Colonic mucosa (tissue), 4 donors: ENCODE measurements at places on chromosomes 1 and 21.

GRCh38 chr1:165854101-165854845, 26.9 kb downstream of the UCK2 start:
- no peak for DNase-seq

DNA sequence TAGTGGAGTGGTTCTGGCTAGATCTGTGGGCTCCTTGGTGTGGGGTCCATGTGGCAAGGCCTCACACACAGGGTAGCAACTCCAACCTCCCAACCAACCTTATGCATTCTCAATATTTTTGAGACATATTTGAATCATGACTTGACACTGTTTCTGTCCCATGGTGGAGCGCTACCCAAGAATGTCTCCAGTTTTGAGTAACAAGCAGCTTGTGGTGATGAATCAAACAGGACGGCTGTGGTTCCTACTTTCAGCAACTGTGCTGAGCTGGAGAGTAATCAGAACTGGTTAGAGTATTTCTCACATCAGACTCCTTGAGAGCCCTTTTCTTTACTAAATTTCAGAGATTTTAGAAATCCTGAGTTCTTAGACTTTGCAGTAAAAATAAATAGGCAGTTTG, 3.1 kb downstream of the LCE3D start:
- no peak for DNase-seq

- no peak for DNase-seq
These were observed 343.2 kb downstream of the OLFM3 start for GRCh38 chr1:101653482-101653946.

- no peak for DNase-seq
These were observed 146.9 kb downstream of the RHOU start for GRCh38 chr1:228882041-228882770.

DNA sequence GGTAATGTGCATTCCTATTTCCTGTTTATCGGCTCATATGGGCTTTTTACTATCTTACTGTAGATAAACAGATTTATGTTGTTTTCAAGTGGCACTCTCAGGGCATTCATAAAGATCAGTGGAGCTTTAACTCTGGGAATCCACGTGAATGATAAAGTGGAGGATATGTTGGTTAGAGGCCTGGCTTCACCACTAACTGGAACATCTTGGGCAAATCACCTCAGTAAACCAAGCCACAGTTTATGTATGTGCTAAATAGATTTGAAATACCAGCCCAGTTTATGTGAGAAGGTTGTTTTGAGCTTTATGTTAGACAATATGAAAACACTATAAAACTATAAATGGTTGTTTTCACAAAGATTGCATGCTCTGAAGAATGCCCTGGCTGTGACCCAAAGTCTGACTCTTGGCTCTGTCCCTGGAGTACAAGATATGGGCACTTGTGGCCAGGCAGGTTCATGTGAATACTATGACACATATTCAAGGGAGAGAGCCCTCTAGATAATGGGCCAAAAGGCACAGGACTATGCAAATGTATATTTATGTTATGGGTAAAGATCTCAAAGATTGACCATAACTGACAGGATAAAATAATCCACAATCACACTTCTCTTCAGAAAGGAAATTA, 36.7 kb downstream of the FAM163A start:
- no peak for DNase-seq
